ENCODE measurements at places on chromosomes 3 and 15.

DNA sequence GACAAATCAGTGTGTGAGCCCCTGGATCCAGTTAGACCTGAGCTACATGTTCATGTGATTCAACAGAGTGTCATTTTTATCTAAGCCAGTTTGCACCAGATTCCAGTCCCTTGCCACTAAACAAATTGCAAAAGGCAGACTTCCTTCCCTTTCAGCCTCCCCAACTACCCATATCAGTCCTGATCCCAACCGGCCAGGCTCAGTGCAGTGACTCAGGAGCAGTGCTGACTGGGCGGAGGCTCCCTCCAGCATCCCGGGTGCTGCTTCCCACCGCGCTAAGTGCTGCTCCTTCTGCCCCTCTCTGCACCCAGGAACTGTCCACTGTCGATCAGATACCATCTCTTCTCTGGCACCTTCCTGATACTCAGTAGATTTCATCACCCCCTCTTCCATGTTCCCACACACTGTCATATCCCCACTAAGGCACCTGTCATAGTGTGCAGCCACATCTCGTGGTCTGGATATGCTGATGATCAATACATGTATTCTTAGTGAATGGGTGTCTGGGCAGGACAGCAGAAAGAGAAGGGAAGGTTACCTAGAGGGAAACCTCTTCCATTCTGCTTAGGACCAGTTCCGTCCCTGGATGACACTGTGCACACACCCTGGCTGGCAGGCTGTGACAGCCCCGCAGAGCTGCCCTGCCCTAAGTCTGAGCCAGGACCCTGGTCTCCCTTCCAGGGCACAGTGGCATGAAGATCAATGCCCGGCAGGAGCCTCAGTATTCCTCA is 108.8 kb upstream of the RAD18 start:
- no peak for DNase-seq

GRCh38 chr3:191944835-191945234 is 483.9 kb downstream of the PYDC2 start:
- no peak for DNase-seq

DNA sequence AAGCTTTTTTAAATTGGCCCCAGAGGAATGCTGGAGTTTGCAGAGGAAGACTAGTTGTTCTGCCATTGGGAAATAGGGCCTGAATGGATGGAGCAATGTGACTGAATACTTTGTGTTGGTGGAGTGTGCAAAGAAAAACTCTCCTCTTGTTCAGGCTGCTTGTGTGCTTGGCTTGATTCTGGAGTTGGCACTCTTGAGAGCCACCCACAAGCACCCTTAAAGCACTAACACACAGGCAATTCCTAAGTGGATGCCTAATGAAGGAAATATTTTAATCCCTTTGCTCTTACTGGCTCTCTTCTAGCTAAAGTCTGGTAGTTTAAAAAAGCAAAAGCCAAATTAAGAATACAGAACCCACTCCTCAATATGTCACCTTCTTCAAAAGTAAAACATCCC is 304.4 kb upstream of the C2CD4B start:
- DNase-seq: no peak

DNA sequence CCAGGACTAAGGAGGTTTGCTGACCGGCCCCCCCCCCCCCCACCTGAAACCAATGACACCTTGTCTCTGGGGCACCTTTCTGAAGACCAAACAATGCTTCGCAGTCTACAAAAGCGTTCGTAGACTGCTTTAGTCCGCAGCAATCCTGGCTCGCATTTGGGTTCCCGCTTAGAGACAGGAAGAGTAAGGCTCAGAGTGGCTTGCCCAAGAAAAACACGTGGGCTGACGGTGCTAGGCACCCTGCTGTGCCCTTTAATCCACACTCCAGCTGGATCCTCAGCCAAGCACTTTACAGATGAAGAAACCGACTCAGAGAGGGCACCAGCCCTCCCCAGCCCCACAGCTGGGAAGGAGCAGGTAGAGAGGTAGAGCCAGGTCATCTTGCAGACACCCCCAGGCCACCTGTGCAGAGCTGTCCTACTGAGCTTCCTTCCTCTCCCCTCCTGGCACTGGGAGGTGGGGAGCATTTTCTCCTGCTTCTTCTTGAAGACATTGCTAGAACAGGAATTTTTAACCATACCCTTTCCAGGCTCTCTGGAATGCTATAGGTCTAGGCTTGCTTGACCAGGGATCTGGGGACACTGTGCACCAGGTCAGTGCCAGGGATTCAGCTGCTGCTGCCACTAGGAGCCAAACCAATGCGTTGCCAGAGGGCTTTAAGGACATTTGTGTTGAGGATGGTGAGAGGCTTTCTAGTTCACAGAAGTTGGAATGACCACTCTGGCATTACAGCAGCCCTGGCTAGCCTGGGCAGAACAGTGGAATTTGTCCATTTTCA is 1.0 kb upstream of the KLF15 start:
- DNase-seq: no peak

DNA sequence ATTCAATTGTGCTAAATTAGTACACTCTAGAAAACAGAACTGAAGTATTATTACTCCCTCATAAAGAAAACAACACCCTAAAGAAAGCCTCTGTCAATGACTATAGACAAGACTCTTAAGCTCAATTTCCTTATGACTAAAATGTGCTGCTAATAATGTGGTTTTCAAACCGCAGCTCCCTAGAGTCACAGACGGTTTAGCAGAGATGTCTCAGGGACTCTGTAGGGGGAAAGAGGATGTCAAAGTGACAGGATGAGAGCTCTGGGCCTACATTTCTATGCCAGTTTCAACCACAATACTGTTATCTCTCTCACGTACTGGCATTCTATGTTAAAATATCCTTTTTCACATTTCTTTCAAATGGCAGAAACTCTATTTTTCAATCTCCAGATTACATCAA is 37.6 kb upstream of the WDR49 start:
- peak; percentile 44 for DNase-seq

DNA sequence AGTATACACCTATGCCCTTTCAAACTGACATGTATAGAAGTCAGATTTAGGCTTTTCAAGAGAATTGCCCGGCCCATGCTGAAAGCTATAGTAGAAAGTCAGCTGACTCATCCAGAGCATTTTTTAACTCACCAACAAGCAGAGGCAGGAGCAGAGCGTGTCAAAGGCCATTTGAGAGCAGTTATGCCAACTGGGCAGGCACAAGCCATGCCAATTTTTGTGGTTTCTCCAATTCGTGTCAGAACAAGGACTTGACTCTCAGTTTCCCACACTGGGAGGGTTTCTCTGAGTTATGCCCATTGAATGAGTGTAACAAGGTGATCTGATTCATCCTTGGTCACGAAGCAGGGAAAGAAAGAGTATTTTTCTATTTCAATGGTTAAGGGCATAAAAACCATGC is 403.3 kb upstream of the THBS1 start:
- no peak for DNase-seq

DNA sequence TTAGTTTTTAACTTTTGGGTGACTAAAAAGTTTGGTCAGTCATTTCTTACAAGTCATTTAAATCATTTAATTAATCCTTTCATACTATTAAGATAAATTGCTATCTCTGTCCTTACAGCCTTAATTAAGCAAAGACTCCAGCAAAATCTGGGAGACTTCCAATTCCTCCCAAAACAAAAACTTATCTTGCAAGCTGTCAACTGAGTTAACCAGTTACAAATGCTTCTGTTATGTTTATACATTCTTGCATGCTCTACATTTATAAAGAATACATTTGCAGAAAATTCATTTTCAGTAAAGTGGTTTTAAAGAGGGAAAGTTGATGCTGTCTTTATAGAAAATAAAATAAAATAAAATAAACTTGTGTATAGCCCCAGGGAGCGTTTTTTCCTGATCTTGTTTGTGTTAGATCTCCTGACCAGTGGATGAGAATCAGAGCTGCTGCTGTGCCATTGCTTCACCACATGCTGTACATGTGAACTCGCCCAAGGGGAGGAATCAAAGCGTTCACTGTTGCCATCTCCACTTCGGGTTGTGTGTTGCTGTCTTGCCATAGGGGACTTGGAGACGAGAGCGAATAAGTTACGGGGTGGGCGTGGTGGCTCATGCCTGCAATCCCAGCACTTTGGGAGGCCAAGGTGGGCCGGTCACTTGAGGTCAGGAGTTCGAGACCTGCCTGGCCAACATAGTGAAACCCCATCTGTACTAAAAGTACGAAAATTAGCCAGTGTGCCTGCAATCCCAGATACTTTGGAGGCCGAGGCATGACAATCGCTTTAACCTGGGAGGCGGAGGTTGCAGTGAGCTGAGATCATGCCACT is 5.5 kb downstream of the CCR4 start:
- no peak for DNase-seq

DNA sequence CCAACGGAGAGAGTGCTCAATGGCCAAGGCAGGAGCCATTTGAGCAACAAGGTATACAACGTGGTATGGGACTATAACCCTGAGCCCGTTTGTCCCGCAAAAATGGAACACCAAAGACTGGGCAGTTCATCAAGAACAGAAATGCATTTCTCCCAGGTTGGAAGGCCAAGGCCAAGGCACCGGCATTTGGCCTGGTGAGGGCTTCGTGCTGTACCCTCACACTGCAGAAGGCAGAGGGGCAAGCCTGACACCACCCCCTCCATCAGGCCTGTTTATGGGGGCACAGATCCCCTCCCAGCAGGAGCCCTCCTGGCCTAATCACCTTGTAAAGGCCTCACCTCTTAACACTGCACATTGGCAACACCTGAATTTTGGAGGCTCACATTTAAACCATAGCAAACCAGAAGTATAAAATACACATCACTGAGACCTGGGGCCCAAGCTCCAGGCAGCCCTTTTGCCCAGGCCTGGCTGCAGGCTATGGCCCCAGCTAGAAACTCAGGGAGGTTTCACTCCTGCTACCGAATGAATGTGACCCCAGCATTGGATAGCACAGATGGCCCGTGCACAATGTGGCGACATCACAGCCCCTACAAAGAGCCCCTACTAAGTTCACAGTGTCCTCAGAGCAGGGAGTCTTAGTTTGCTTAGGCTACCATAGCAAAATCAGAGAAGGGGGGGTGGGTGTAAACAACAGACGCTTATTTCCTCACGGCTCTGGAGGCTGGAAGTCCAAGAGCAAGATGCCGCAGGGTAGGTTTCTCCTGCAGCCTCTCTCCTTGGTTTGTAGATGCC is 47.1 kb downstream of the KLF15 start:
- no peak for DNase-seq

GRCh38 chr3:184029443-184029842 is 2.1 kb upstream of the HTR3D start:
- DNase-seq: no peak

DNA sequence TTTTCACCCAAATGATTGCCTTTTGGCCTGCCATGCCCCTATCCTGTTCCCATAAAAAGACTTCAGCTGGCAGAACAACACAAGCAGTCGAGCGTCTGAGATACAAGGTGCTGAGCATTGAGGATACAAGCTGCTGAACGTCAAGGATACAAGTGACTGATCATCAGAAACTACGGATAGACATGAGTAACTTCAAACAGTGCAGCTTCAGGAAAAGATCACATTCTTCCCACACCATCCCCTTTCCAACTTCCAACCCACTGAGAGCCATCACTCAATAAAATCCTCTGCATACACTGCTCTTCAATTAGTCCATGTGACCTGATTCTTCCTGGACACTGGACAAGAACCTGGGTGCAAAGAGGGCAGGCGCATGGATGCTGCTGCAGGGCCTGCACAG is 1198.9 kb downstream of the ROBO2 start:
- no peak for DNase-seq

- no peak for DNase-seq
These were observed 258.7 kb upstream of the TGFBR2 start for GRCh38 chr3:30347679-30348216.

DNA sequence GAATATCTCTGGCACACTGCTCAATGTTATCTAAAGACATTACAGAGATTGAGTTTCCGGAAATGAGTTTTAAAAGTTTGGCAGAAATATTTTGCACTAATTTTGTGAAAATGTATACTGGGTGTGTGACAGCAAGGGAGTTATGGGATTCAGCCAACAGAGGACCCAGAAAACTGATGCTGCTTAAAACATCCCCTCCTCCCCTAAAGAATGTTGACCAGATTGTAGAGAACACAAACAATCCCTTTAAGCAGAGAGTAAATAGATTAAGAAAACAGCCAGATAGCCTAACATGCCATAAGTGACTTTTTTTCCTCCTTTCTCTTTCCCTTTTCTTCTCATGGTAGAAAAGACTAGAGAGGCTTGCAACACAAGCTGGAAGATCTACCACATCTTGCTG is 928.0 kb upstream of the ALCAM start:
- no peak for DNase-seq

GRCh38 chr15:34682674-34683073 is 72.1 kb downstream of the GJD2 start:
- DNase-seq: no peak

DNA sequence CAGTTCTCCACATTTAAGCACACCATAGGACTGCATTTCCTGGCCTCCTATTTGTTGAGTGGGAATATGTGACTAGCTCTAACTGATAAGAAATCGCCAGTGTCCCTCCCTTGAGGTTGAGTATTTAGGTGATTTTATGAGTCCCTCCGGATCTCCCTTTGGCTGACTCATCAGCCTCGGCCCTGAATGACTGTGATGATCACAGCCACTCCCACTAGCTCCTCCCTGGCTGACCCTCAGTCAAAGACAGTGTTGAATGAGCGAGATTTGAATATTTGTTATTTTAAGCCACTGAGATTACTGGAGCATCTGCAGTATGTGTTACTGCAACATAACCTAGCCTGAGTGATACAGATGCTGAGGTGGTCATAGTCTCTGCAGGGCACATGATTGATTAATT is 515.3 kb downstream of the EPHB1 start:
- DNase-seq: no peak

DNA sequence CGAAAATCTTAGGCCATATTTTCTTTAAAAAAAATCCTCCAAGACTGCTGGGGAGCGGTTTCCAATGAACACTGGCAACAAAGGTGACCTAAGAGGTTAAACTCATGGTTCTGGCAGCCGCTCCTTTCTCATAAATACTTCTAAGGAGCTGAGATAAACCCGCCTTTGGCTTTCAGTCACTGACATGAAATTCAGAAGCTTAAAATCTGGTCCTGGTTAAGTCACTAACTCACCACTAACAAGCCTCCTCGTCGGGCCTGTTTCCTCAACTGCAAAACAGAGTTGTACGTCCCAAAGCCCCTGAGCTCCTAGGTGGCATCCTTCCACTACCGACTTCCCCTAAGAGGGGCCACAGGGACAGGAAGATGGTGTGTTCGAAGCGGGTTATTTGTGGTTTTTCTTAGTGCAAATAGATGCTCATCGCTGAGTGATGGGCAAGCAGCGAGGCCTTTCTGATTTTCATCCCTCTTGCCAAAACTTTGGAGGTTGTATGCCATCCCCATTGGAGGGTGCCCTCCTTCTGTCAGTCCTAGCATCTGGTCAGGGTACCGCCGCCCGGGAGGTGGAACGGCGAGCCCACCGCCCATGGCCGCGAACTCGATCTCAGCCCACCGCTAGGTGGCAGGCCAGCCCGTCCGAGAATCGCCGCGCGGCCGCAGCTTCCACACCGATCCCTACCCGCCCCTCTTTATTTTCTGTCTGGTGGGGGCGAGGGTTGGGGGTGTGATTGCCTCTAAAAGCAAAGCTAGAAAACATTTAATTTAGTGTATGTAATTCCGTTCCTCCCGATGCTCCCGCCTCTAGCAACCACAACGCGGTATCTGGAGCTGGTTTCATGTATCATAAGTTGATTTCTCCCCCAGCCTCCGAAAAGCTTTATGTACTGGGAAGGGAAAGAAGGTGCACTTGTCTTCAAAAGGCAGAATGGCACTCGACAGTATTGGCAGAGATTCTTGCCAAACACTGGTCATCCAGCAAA is 4.6 kb downstream of the BCL6 start:
- peak; percentile 70 for DNase-seq
